ENCODE measurements at places on chromosomes 13 and 19. TPM values are rescaled to one million over a fixed set of nuclear protein-coding genes. Genes with fewer than 3 reads are reported as not detected.
A peak's percentile ranks its signal among the peaks of the same experiment; 100 is the strongest.

DNA sequence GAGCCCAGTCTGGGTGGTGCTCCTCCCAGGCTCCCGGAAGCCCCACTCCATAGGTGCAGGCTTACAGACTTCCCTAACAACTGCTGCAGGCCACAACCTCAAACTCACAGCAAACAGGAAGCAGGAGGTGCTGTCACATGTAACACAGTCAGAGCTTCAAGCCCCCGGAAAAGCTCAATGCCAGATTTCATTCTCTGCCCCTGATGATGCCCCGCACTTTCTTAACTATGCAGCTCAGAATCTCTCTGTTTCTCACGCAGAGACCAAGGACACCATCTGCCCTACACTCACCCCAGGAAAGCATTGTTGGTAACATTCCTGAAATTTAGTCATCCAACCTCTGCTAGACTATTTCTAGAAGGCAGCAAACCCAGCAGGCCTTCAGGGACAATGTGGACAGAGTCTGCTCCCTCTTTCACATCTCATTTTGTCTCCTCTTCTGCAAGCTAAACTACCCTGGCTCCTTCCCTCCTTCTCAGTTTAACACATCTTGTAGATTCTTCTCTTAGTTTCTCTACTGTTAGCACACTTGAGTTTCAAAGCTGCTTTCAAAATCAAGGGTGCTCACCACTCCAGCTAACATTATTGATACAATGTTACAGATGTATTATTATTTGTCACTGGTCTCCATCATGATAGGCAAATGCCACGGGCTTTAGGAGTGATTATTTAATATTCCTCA lies 162.5 kb downstream of the KCTD12 start:
- no peak for DNase-seq

- peak; percentile 78 for DNase-seq
These were observed 70.7 kb downstream of the SPACA7 start for GRCh38 chr13:112446867-112447266.

- no peak for DNase-seq
These were observed 102.7 kb downstream of the SIPA1L3 start for GRCh38 chr19:38009650-38010242.

Gene OR1M1
- not detected for total RNA-seq

Gene ZFP82
- 4.6 TPM for total RNA-seq

GRCh38 chr13:85771856-85772255 lies 27.4 kb downstream of the SLITRK6 start:
- no peak for DNase-seq
